ENCODE measurements at places on chromosomes 6 and 20.

- DNase-seq: no peak
Measured at GRCh38 chr6:125094563-125094962, 59.0 kb upstream of the TPD52L1 start.

- no peak for DNase-seq
Measured at GRCh38 chr6:45741437-45742171, 274.1 kb downstream of the CLIC5 start.

- DNase-seq: no peak
Measured at GRCh38 chr6:84770521-84770920, 6.1 kb upstream of the TBX18 start.

DNA sequence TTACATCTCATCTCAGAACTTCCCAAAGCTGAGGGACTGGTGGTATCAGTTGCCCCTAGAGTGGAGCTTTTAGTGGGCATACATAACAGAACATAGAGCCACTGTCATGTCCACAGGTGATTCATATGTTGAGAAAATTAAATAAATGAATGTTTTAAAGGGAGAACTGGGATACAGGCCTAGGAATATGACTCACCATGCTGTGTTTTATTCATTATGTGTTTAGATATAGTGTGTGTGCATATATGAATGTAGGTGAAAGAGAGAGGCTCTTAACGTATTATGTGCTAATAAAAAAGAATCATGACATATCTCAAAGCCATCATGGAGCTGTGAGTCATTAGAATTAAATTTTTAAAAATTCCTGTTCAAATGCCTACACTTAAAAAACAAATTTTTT lies 332.2 kb upstream of the RSPO3 start:
- no peak for DNase-seq

DNA sequence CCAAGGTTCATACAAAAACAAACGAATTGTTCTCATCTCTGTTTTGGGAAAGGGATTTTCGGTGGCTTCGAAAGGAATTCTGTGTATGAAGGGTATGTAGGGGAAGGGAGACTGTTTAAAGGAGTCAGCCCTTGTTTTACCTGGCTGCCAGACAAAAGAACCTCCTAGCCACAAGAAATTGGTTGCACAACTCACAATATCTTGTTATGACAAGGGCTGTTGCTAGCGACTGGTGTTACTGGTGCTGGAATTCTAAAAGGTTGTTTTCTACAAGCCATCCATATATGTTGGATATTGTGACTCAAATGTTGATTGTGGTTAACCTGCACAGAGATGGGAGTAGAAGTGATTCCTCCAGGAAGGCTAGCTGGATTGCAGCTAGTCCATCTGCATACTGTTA lies 34.6 kb upstream of the CITED2 start:
- no peak for DNase-seq

DNA sequence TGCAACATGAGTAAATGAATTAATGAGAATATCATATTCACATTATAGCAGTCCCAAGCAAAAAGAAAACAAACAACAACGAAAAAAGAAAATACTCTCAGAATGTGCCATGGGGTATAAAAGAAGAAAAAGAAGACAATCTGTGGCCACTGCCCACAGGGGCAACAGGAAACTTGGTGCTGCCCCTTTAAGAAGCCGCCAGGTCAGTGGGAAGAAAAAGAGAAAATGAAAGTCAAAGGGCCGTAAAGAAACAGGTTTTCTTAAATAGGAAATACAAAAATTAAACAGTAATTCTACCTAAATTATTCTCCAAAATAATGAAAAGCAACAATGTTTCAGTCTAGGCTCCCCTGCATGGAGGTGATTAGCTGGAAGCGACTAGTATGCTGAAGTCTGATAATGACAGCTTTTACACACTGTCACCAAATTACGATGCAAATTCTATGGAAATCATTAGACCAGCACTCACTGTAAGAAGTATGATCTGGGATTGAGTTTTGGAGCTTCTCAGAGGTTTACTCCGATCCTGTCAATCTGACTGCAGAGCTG lies 23.6 kb downstream of the GMDS start:
- DNase-seq: no peak

- no peak for DNase-seq
Measured at GRCh38 chr20:17671011-17671410, 11.0 kb downstream of the RRBP1 start.

- DNase-seq: no peak
Measured at GRCh38 chr20:13678944-13679343, 40.2 kb upstream of the TASP1 start.

GRCh38 chr6:113019176-113019575 lies 672.0 kb downstream of the RFPL4B start:
- DNase-seq: no peak

- no peak for DNase-seq
Measured at GRCh38 chr6:11774426-11774825, 4.2 kb downstream of the ADTRP start.

DNA sequence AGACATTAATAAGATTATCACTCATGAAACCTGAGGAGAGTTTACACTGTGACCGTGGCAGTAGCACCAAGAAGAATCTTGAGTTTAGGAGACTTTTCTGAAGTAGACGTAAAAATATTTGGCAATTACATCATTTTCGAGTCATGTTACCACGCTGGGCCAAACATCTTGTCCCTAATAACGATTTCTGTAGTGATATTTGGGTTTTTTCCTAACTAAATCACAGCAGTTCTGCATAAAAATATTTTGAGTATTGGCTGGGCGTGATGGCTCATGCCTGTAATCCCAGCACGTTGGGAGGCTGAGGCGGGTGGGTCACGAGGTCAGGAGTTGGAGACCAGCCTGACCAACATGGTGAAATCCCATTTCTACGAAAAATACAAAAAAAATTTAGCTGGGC lies 262.4 kb downstream of the PHF3 start:
- DNase-seq: no peak

DNA sequence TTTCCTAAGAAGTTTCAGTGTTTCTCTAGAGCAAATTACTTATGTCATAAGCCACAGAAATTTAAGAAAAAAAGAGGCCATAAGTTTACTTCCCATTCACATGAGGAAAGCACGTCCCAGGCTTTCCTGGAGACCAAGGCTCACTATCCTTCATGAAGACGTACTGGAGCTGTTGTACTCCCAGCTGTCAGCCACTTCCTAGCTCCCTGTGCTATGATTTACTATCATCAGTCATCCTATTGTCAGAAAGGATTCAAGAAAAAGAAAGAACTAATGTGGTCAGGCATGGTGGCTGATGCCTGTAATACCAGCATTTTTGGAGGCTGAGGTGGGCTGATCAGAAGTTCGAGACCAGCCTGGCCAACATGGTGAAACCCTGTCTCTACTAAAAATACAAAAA lies 337.4 kb upstream of the SOX4 start:
- DNase-seq: no peak

- DNase-seq: no peak
Measured at GRCh38 chr20:44361021-44361420, 5.5 kb downstream of the HNF4A start.

DNA sequence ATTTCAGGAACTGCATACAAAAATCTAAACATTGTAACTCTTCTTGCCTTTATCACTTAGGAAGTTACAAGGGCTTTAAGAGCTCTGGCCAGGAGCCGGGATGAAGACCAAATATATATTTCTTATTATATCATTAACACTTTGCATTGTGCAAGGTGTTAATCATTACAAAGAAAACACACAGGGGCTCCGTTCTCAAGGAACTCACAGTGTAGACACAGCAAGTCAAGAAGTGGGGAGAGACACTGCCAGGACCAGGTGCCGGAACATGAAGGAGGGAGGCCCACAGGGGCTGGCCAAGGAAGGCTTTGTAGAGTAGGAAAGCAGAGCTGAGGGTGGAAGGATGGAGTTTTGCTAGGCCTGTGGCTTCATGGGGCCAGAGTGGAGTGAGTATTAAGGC lies 17.4 kb downstream of the ITPR3 start:
- DNase-seq: no peak

DNA sequence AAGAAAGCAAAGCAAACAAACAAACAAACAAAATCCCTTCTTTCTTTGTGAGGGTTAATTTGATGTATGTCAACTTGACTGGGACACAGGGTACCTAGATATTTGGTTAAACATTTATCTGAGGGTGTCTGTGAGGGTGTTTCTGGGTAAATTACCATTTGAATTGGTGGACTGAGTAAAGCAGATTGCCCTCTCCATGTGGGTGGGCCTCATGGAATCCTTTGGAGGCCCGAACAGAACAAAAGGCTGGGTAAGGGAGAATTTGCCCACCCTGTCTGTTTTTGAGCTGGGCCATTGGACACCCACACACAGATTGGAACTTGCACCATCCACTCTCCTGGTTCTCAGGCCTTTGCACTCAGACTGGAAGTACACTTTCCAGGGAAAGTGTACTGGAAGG lies 628.8 kb upstream of the CITED2 start:
- no peak for DNase-seq

GRCh38 chr6:85472744-85473143 lies 22.9 kb downstream of the NT5E start:
- DNase-seq: no peak

DNA sequence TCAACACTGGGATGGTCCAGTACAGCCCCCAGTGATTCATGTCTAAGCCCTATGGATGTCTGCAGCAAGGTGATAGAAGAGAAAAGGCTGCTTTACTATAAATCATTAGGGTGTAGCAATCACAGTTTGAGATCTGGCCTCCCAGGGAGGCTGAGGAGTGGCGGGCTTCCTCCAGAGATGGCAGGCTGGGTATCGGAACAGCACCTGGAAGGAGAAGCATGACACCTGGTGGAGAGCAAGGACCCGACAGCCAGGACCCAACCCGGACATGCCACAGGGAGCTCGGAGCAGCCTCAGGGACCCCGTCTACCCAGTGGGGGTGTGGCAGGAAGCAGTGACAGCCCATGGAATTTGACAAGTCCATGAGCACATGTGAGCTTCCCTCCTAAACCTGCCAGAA lies 114.8 kb upstream of the CD93 start:
- DNase-seq: no peak

GRCh38 chr6:147381712-147382111 lies 126.8 kb upstream of the SAMD5 start:
- no peak for DNase-seq

DNA sequence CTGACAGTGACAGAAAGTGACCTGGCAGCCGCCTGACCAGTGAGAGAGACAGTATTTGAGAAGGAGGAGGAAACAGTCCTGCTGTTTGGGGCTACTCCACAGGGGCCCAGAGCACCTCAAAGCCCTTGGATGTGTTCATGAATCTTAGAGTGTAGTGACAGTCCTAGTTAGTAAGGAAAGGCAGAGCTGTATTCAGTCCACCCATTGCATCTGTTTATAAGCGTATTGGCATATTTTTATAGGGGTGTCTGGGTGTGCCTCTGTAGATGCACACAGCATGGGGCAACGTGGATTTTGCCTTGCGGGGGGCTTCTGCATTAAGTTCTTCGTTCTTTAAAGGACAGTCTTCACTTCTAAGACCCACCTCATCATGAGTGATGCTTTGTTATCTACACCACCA lies 44.6 kb upstream of the SLC22A1 start:
- DNase-seq: no peak

GRCh38 chr6:13217206-13217905 lies 111.0 kb downstream of the TBC1D7 start:
- no peak for DNase-seq

DNA sequence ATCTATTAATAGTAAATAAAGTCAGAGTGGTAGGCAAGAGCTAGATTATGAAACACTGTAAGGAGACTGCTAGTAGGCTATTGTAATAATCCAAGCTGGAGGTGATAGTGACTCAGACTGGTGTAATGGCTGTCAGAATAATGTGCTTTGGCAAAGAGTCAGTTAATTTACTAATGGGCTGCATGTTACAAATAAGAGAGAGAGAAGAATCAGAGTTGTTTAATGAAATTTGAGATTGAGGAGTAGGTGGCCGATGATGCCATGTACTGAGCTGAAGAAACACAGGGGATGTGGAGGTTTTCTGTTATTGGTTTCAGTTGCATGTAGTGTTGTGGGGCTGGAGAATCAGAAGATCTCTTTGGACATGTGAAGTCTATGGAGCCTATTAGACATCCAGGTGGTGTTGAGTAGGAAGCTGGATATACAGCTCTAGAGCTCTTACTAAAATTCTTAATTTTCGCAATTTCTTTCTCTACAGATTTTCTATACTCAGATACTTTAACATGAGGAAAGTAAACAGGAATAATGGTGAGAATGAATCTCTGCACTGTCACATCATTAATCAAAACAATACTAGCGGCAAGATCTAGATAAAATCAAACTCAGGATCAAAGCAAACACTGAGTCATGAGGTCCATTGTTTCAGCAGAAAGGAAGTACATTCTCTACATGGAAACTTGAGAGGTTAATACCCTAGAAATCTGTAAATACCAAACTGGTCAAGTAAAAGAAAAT lies 167.7 kb downstream of the SIM1 start:
- DNase-seq: no peak

DNA sequence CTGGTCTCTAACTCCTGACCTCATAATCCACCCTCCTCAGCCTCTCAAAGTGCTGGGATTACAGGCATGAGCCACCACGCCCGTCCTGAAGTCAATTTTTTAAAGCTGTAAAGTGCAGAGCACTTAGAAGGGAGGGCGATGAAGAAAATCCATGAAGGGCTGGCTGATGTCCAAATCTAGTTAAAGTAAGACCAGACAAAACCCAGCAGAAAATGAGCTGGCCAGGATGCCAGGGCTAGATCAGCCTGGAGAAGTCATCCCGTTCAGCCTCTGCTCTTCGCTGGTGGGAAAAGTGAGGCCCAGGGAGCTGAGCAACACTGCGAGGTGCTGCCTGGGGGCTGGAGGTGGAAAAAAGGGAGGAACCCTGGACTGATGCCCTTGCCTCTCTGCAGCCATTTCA lies 3.1 kb downstream of the BPIFB4 start:
- no peak for DNase-seq

DNA sequence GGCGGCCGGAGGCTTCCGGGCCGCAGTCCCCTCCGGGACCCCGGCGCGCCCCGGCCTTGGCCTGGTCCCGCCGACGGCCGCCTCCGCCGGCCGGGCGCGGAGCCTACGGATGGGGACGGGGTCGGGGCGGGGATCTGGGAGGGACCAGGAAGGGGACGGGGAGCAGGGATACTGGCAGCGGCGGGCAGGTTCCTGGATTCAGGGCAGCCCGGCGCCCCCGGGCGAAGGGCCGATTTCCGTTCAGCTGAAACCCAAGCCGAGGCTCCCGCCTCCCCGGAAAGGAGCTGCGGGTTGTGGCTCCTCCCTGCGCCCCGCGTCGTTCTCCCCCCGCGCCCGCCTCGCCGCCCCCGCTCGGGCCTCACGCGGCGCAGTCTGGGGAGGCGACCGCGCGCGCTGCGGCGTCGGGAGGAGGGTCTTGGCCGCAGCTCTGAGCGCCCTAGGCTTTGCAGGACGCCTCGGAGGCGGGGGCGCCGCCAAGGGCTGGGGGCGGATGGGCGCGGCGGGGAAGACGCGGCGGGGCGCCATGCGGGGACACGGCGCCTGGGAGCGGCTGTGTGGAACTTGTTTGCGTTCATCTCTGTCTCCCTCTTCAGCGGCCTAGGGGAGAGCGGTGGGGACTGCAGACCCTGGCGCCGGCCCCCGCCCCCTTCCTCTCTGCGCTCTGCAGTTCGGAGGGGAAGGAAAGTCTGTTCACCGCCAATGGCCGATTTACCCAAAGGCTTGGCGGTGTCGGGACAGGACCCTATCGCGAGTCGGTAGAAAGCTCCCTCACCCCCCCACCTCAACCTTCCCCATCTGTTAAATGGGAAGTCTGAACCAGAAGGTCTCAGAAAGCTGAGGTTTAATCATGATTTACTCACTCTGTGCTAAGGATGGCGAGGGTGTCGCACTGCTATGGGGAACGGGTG lies 22.7 kb upstream of the TMEM181 start:
- no peak for DNase-seq
